ENCODE measurements at places on chromosomes 6 and 20. TPM values are rescaled to one million over a fixed set of nuclear protein-coding genes. Genes with fewer than 3 reads are reported as not detected.

The AKAP12 gene
- total RNA-seq, result 146 TPM

The MLN gene
- not detected for total RNA-seq

The ZC3H12D gene
- not detected for total RNA-seq

The CLPSL1 gene
- total RNA-seq, result not detected

The SIRPB1 gene
- total RNA-seq, result 11.6 TPM

The SNAI1 gene
- total RNA-seq, result 5.4 TPM

The SYNDIG1 gene
- not detected for total RNA-seq

The IPCEF1 gene
- total RNA-seq, result 0.29 TPM

The OPN5 gene
- total RNA-seq, result not detected

The BPIFB1 gene
- not detected for total RNA-seq

The CPXM1 gene
- not detected for total RNA-seq

The ADGRB3 gene
- total RNA-seq, result 0.11 TPM

The FHL5 gene
- total RNA-seq, result not detected

The PDCD2 gene
- 77.2 TPM for total RNA-seq

The SOBP gene
- total RNA-seq, result 0.17 TPM

The SLC25A27 gene
- total RNA-seq, result 3.8 TPM

The CRISP3 gene
- not detected for total RNA-seq

The OPRM1 gene
- total RNA-seq, result not detected

The DNAH8 gene
- total RNA-seq, result 0.06 TPM

The CASP8AP2 gene
- 6.6 TPM for total RNA-seq

The TMC2 gene
- not detected for total RNA-seq

The C20orf141 gene
- not detected for total RNA-seq

The GRM4 gene
- total RNA-seq, result not detected

The SLC16A10 gene
- 2.9 TPM for total RNA-seq

The MYO6 gene
- total RNA-seq, result 10.2 TPM
